ENCODE measurements at places on chromosomes 16 and 17. TPM values are rescaled to one million over a fixed set of nuclear protein-coding genes. Genes with fewer than 3 reads are reported as not detected.

Gene TBC1D26
- 0.31 TPM for total RNA-seq

GRCh38 chr17:68600067-68600930 is 868 bp downstream of the FAM20A start:
- peak; percentile 51 for DNase-seq

DNA sequence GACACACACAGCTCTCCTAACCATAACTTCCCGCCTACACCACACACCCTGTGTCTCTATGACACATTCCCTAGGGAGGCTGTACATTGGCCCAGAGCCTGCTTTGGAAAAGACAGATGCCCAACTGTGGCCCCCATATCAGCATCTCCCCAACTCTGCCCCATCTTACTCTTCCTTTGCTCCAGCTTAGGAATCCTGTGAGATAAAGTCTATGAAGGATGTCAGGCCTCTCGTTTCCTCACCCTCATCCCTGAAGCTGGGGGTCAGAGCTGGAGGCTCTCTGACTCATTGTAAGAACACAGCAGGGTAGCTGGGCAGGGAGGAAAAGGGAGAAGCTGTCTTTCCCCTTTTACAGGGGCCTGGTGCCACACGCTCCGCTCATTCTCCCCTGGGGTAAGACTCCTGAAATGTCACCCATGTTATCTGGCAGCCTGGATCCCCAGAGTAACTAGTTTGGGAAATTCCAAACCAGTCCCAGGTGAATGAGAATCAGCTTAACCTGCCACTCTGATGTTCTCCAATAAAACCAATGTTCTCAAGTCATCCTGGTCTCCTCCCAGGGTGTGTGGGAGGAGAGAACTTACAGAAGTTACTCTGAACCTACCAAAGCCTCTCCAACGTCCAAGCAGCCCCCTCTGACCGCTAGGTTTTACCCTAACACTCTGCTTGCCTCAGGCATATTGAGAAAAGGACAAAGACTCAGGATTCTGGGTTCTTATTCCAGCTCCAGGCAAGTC is 2.8 kb downstream of the RAPGEFL1 start:
- no peak for DNase-seq

Gene PPP1R1B
- total RNA-seq: 1.7 TPM

DNA sequence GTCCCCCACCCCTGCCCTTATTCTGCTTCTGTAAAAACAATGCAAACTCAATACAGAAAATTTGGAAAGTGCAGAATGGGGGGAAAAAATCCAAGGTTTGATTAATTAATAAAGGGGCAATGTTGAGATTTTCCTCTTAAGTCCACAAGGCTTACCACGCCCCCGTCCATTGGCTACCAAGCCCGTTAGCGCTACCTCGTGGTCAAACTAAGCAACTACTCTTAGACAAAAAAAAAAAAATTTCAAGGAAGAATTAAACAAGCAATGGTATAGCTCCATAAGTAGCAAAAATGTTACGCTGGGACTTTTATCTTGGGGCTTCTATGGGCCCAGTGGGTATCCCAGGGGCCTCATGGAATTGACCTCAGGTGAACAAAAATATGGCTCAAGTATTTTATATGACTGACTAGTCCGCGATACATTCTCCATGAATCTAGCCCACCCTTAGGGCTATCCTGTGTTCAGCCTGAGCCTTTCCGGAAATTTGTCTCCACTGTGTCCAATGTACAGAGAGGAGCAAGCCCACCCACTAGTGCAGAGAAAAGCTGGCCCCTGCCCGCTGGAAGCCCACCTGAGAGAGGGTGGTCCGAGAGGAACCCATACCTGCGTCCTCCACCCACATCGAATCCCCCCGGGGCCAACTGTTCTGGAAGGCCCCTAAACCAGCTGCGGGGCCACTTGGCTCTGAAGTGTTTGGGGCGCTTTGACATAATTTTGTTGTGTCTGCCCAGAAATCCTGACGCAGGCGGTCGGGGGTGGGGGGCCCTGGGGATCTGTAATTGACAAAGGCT is 19.1 kb upstream of the TEX2 start:
- peak; percentile 82 for DNase-seq

Gene MFSD6L
- 0.27 TPM for total RNA-seq

Gene ACSM3
- 1.5 TPM for total RNA-seq

GRCh38 chr17:352421-353212 is at the start of gene RPH3AL:
RPH3AL (minus strand) TSS chr17:352807; CDS start chr17:327543, 25,264 bp downstream.
- peak; percentile 83 for DNase-seq

DNA sequence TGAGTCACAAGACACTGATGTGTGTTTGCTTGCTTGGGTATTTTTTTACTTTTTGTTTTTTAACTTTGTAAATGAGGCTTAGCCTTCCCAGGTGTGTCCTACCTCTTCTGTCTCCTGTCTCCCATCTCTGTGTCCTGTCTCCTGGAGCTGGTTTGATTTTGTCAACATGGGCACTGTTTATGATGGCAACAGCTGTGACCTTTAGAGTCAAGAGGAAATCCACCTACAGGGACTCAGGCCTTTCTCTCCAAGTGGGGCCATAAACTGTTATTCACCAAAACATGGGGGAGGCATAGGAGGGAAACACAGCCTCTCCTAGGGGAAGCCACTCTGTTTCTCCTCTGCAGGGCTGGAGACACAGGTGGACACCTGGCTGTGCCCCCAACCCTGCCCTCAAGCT is 13.1 kb upstream of the PLCG2 start:
- no peak for DNase-seq

- no peak for DNase-seq
These were observed 290.4 kb upstream of the DYNLRB2 start for GRCh38 chr16:80250381-80250780.

Gene ITGA2B
- 2.0 TPM for total RNA-seq

Data from muscle of leg (tissue), 16 donors.